NCI-H1436 treated with DMSO at 0.1 percent for 48 hours (cell line): ENCODE measurements at places on chromosomes 12 and 14.

DNA sequence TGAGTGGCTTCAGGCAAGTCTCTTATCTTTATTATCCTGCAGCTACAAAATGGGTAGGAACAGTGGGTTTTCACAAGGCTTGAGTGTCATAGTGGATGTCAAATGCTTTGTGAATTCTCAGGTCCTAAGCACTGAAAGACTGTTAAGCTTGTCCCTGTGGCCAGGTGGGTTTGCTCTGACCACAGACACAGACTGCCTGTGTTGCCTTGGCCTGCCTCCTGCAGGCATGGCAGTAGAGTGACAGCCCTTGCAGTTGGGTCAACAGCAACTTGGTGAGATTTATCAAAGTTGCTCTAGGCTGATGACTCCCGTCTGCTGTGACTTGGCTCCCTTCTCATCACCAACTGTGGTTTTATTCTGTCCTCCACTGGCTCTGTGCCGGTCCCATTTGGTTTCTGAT, 520.0 kb upstream of the CCDC196 start:
- no peak for DNase-seq

GRCh38 chr12:14394317-14395073, 29.0 kb downstream of the ATF7IP start:
- peak; percentile 70 for DNase-seq

- DNase-seq = no peak
These were observed 1.1 kb upstream of the RHOF start for GRCh38 chr12:121794534-121795033.

- DNase-seq = no peak
These were observed 63.4 kb upstream of the MYL2 start for GRCh38 chr12:110983811-110984210.

DNA sequence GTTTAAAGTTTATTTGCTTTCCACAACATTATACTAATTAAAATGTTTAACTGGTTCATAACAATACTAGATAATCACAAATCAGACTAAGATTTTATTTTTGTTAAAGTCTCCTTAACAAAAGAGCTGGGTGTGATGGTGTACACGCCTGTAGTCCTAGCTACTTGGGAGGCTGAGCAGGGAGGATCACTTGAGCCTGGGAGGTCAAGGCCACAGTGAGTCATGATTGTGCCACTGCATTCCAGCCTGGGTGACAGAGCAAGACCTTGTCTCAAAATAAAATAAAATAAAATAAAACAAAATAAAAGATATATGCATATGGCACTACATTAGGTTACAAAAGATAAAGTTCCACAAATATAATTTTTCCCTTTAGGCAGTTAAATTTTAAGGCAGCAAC, 5.6 kb downstream of the MIS18BP1 start:
- no peak for DNase-seq

GRCh38 chr14:58907803-58908202, 270.0 kb downstream of the DACT1 start:
- no peak for DNase-seq

- no peak for DNase-seq
These were observed 78.0 kb downstream of the LRRC74A start for GRCh38 chr14:76904100-76904739.
